ENCODE measurements at places on chromosomes 3 and 15. TPM values are rescaled to one million over a fixed set of nuclear protein-coding genes. Genes with fewer than 3 reads are reported as not detected.

- DNase-seq: no peak
Measured at GRCh38 chr3:196599734-196600128, 31.3 kb downstream of the FBXO45 start.

- no peak for DNase-seq
Measured at GRCh38 chr3:101687142-101687931, 819 bp upstream of the RPL24 start.

VWA5B2 gene
- 0.83 TPM for total RNA-seq

TMCO5A gene
- total RNA-seq: not detected

DNA sequence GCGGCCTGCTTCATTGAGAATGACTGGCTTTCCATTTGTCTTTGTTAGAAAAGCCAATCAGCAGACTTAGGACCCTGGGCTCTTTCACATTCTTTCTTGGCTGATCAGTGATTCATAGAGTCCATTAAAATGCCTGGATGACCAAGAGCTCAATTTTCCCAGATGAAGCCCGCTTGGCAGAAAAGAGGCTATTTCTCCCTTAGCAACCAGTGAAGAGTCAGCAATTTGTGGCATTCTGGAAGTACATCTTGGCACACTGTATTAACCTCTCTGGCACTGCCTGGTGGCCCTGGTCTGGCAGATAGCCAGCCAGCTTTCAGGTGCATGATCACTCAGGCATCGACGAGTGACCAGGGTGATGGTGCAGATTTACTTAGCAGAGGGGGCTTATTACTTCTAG lies 145.7 kb upstream of the PLAAT1 start:
- no peak for DNase-seq

- DNase-seq: no peak
Measured at GRCh38 chr3:148184798-148185197, 512.9 kb upstream of the AGTR1 start.

DNA sequence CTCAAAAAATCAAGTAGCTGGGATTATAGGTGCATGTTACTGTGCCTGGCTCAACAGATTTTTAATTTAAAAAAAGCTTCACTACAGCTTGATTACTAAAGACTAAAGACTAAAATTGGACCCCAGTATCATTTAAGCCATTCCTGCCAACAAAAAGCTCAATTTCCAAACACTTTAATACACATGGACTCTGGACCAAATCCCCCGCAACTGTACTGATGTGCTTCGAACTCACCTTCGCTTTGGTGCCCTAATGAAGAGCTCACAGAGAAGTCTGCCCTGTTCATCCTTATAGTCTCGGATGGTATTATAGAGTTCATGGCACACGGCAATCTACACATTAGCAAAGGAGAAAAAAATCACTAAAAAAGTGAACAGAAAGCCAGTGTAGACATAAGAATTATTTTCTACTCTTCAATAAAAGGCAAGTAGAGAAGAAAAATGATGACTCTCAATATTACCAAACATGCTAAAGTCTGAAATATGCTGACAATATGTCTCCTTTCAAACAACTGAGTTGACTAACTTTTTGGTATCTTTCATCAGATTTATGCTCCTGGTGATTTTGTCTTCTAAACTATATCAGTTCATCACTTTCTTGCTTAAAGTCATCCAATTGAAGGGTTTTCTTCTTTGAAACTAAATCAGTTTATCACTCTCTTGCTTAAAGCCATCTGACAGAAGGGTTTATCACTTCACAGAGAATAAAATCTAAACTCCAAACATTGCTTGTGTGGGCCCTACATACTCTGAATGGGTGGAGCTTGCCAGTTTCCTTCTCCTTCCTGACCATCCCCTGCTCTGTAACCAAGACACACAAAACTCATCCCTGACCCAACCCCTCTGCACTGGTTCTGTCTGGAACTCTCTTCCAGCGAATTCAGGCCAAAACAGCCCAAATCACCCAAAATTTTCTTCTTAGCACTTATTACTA lies 7.2 kb downstream of the PBRM1 start:
- DNase-seq: no peak

GRCh38 chr3:25469558-25469957 lies 41.5 kb downstream of the RARB start:
- no peak for DNase-seq

AGBL1 gene
- total RNA-seq: 0.16 TPM

DNA sequence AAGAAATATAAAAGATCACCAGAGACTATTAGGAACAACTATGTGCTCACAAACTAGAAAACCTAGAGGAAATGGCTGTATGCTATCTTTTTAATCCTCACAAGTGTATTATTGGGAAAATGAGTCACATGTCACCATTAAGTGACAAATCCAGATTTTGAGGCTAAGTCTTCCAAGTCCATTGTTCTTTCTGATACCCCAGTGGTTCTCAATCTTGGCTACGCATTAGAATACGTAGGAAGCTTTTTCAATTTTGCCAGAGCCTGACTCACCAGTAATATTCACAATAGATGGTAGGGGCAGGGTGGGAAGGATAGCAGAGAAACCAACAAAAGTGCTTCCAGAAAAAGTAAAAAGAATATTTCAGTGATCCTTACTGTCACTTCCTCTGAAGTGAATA lies 117.0 kb downstream of the FILIP1L start:
- DNase-seq: no peak

INO80 gene
- total RNA-seq: 17.1 TPM

ROPN1 gene
- total RNA-seq: not detected

- no peak for DNase-seq
Measured at GRCh38 chr3:186841620-186842019, 890 bp upstream of the ADIPOQ start.

AQP9 gene
- total RNA-seq: 1.1 TPM

- DNase-seq: no peak
Measured at GRCh38 chr15:26936502-26936901, 34.5 kb upstream of the GABRG3 start.

DNA sequence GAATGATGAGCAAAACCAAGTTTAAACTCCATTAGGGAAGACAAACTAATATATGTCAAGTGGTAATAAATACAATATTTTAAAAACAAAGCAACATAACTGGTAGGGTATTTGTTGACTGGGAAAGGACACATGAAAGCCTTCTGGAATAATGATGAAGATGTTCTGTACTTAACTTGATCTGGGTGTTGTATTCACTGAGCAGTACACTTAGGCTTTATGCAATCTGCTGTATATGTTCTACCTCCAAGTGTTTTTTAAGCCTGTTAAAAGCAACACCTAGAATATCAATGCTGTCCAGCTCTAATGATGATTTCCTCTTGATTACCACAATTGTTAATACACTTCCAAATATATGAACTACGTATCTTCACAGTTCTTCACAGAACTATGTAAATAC lies 46.6 kb downstream of the GSK3B start:
- DNase-seq: no peak

GRCh38 chr15:77499087-77499760 lies 78.5 kb downstream of the HMG20A start:
- DNase-seq: no peak

ASB14 gene
- not detected for total RNA-seq

- no peak for DNase-seq
Measured at GRCh38 chr3:39788128-39788883, 21.1 kb upstream of the MYRIP start.
